NCI-H226 (cell line): ENCODE measurements at places on chromosomes 1 and 21.

DNA sequence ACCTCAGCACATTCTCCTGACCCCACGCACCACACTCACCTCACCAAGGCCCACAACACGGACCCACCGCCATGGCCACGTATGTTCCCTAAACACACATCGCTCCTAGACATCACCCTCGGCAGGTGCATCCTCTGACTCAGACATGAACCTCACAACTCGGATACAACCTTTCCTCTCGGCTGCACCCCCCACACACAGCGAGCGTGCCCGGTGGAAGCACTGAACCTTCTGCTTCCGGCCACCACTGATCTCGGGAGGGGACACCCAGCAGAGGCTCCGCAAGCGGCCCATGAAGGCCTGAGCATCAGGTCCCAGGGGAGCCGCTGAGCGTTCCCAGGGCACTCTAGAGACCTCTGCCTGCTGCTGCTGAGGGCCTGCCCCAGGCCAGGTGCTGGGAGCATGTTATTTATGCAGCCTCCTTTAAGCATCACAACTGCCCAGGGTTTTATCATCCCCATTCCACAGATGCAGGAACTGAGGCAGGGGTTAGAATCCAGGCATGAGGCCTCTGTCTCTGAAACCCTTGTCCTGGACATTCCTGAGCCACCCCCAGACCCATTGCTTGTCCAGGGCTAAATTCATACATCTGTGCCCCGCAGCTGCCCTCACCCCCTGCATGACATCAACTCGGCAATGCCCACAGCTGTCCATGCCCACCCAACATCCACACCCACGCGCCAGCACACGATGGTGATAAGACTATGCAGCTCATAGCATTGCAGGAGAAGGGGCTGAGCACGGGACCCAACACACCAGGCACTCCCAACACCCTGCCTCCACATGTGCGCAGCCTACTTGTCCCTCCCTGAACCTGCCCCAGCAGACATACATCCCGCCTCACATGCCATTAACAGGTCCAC lies 27.0 kb downstream of the SDC3 start:
- no peak for DNase-seq

DNA sequence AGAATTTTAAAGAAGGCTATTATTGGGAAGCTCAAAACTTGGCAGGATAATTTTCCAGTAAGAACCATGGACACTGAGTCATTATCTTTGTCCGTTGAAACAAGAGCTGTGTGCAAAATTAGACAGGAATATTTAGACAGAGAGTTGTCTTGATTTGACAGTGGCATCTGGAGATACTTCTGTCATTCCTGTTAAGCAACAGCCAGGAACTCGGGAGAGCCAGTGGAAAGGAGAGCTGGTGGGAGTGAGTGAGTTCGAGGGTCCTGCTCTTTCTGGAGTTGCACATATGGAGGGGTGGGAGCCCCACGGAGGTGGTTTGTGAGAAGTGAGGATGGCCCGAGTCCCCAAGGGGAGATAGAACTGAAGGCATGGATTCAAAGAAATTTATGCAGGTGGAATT lies 3.1 kb downstream of the COQ8A start:
- DNase-seq: no peak

- no peak for DNase-seq
These were observed 43.8 kb downstream of the NCF2 start for GRCh38 chr1:183546427-183546826.

- no peak for DNase-seq
These were observed 540 bp upstream of the C1orf198 start for GRCh38 chr1:230868736-230869385.

DNA sequence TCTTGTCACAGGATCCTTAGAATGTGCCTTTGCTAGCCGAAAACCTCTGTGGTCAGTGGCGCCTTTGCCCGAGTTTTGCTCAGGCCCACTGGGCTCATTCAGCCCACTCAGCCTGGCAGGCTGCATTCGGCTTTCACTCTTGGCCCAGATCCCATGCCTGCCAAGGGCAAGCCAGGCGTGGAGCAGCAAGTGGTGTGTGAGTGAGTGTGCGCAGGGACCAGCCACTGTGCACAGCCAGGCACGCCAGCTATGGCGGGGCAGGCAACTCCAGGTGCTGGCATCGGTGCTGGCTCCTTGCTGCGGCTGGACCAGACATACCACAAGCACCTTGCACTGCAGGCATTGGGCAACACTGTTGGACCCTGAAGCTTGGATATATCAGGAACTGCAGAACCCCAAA lies 1145.1 kb upstream of the NCAM2 start:
- DNase-seq: no peak

DNA sequence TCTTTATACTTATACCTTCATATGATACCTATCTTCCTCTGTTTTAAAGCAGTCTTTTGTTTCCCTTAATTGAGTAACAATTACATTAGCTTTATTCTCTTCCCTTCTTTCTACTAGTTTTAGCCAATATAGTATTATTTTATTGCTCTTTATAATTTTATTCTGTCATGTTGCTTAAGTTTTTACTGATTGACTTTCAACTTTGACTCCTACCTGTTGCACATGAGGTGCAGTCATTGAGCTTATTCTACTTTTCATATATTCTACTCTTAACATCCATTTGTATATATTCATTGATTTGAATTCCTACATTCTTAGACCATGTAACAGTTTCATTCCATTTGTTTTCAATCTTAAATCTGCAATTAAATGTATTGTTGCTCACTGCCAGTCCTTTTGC lies 49.2 kb downstream of the AGO3 start:
- no peak for DNase-seq
